ENCODE measurements at places on chromosomes 4 and X.

- DNase-seq, result no peak
Measured at GRCh38 chr4:80082693-80083092, 9.7 kb upstream of the ANTXR2 start.

- DNase-seq, result no peak
Measured at GRCh38 chrX:116111497-116111896, 59.0 kb upstream of the AGTR2 start.

DNA sequence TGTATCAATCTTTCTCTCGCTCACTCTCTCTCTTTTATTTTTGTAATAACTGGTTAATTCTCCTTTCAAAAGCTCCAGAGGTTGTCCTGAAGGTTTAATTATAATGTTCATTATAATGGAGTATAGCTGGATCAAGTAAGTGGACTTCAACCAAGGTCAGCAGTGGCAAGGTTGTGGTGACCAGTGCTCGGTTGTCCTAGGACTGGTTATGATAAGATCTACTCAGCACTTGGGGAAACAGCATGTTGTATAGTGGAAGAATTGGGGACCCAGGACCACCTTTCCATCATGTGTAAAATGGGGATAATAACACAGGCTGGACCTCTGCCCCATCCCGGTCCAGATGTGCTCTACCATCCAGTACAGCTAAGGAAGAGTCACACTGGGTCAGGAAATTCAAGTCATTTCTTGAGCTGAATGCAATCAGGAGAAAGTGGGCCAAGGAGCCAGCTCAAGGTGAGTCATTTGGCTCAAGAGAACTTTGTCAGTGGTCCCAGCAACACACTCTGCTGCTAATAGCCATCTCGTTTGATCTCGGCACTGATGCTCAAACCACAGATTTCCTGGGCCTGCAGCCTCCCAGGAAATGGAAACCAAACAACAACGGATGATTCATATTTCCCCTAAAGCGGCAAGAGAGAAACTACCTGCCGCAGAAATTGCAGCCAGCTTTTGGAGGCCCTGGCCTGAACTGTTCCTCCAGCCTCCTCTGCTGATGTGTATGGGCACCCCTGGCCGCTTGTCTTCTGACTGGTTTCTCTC, 123.6 kb upstream of the RBPJ start:
- DNase-seq, result no peak

GRCh38 chrX:41442824-41443550, 4.2 kb upstream of the NYX start:
- no peak for DNase-seq

DNA sequence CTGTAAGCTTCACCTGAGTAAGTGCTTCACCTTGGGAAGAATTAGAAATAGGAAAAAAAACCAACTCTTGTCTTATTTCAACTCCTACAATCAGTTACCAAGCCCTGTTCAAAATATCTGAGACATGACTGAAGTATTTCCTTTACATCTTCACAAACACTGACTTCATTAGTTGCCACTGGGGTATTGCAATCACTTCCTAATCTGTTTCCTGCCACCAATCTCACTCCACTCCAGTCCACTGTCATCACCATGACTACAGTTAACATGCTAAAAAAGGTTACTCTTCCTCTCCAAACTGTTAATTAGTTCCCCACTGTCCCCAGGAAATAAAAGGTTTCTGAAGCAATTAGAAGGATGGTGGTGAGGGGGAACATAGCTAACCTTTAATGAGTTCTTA, 3.3 kb upstream of the SUPT20HL1 start:
- no peak for DNase-seq

GRCh38 chrX:14997271-14997670, 124.0 kb downstream of the MOSPD2 start:
- DNase-seq, result no peak

- no peak for DNase-seq
Measured at GRCh38 chr4:7823416-7823824, 116.2 kb downstream of the AFAP1 start.

DNA sequence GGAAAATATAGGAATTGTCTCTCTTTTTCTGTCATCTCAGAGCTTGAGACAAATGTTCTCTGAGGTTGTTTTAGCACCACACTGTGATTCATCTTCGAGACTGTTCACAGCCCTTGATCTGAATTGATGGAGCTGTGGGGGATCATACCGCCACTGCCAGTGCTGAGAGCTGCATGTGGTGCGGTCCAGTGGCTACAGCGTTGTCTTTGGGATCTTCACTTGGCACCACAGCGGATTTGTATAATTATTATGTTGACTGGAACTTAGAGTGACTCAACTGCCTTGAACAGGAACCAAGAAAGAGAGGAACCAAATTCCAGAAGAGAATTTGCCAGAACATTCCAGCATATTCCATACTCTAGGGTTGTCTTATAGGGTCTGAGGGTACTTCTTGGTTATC, 29.1 kb downstream of the TBL1X start:
- no peak for DNase-seq

- no peak for DNase-seq
Measured at GRCh38 chrX:150934453-150934852, 36.0 kb upstream of the CD99L2 start.

GRCh38 chrX:38636949-38637819, 75.8 kb downstream of the TSPAN7 start:
- no peak for DNase-seq

DNA sequence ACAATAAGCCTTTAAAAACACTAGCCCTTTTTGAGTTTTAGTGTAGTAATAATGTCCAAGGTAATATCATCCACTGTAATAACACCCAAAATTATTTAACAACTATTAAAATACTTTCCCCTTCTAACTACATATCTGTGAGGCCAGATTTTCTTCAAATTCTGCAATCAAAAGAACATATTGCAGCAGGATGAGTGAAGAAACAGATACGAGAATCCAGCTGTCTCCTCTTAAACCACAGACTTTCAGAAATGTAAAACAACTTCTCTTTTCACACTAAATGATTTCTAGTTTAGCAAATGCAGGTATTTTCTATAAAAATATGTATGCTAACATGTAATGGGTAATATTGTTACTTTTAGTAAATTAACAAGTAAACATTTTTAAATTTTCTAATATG, 148.9 kb downstream of the PRDM5 start:
- no peak for DNase-seq

GRCh38 chr4:160567634-160568033, 1464.8 kb downstream of the RAPGEF2 start:
- DNase-seq, result no peak

DNA sequence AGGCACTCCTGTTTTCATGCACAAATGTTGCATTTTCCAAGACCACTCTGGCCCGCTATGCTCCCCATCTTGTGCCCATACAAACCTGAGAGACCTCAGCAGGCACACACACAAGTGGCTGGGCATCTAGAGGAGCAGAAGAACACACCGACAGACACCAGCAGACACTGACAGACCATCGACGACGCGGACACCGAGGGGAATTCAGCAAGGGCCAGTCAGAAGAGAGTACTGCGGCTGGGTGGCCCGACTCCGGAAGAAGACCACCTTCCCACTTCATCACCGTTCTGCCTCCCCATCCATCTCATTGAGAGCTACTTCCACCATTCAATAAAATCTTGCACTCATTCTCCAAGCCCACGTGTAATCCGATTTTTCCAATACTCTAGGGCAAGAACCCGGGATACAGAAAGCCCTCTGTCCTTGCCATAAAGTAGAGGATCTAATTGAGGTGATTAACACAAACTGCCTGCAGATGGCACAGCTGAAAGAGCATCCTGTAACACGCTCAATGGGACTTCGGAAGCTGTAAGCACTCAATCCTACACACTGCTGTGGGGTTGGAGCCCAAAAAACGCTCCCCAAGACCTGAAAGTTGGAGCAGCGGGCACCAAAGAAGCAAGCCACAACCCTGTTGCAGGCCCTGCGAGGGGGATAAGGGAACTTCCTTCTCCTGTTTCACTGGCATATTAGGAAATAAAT, 780.9 kb downstream of the ARAP2 start:
- no peak for DNase-seq

DNA sequence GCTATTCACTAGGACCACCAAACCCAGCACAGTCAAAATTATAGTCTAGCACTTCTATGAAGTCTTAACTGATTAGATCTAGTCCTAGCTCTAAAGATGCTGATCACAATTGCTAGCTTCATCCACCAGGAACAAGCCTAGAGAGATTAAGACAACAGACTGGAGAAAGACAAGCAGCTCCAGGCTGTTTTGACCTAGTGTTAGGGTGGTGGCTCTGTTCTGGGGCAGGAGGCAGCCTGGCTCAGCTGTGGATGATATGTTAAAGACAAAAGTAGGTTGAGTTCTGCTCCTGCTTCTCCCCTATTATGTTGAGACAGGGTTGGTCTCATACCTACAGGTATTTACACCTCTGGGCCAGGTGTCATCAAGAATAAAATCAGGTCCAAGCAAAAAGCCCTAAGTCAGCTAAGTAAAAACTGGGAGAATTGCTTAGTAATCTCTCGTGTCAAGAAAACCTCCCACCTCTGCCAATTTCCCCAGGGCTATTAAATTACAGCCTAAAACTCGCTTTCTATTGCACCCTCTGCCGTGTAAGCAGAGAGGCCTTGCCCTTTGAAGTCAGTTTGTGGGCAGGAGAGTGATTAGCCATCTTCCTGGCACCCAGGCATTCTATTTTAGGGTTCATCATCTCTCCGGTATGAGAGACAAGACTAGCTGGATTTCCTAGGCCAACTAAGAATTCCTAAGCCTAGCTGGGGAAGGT, 39.9 kb downstream of the RAB40AL start:
- DNase-seq, result no peak

DNA sequence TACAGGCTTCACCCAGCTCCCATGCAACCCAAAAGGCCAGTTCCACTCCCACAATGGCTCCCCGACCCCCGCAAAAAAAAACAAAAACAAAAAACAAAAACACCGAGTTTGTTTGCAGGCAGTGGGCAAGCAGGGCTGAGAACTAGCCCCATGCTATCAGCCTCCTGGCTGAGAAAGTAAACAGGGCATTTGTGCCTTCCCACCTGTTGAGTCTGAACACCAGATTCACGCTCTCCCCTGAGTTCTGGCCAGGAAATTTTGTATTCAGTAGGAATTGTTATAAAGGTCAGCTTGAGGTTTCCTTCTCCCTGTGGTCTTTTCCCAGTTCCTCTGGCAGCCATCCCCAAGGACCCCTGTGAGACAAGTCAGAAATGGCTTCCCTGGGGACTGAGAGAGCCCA, 1066.5 kb downstream of the GLUD2 start:
- no peak for DNase-seq

DNA sequence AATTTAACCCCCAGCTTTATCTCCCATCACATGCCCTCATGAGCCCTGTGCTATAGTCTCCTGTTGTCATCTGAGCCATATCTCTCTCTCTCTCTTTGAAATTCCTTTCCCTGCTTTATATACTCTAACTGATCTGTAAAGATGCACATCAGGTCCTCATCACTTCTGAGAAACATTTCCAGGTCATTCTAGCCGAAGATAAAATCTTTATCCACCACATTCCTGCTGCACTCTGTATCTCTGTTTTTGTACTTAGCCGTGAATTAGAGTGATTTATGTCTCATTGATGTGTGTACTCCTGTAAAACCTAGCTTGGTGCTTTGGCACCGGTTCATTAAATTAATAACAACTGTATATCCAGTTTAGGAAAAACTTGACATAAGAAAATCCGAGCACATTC, 113.2 kb downstream of the AFF2 start:
- DNase-seq, result no peak

DNA sequence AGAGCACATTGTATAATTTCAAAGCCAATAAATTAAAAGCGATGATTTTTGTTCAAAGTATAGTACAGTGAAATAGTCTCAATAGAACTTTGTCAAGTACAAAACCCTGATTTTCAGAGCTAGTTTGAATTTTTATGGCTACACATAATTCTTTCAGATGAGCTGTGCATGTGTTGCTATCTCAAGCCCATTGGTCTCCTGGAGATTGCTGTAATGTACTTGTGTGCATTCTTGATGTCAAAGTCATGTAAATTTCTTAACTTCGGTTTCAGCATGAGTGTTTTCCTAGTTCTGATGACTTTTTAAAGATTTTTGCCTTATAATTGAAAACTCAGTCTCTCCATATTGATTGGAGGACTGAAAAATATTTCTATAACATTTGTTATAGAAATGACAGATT, 200.8 kb downstream of the CEP135 start:
- no peak for DNase-seq

GRCh38 chrX:69919749-69920148, 130.0 kb downstream of the AWAT2 start:
- no peak for DNase-seq

- DNase-seq, result no peak
Measured at GRCh38 chr4:176499518-176499917, 179.8 kb downstream of the SPCS3 start.

- no peak for DNase-seq
Measured at GRCh38 chr4:147801820-147802219, 69.9 kb downstream of the ARHGAP10 start.

GRCh38 chr4:171042989-171043524, 770.1 kb upstream of the GALNTL6 start:
- DNase-seq, result no peak

DNA sequence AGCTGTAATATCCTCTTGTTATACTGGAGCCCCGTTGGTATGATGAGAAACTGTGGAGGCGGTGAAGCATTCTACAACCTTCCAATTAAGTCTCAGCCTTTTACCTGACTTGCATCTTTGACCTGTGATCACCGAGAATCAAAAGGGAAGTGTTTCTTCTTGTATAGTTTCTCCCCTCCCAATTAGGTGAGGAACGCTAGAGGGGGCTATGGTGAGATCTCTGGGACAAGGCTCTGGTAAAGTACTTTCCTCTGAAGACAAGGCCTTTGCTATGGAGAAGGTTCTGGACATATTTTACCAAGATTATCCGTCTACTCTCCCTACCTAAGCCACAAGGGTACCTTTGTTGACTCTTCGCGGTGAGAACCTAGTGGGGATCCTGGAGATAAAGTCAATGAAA, 111.3 kb downstream of the CBLL2 start:
- DNase-seq, result no peak

DNA sequence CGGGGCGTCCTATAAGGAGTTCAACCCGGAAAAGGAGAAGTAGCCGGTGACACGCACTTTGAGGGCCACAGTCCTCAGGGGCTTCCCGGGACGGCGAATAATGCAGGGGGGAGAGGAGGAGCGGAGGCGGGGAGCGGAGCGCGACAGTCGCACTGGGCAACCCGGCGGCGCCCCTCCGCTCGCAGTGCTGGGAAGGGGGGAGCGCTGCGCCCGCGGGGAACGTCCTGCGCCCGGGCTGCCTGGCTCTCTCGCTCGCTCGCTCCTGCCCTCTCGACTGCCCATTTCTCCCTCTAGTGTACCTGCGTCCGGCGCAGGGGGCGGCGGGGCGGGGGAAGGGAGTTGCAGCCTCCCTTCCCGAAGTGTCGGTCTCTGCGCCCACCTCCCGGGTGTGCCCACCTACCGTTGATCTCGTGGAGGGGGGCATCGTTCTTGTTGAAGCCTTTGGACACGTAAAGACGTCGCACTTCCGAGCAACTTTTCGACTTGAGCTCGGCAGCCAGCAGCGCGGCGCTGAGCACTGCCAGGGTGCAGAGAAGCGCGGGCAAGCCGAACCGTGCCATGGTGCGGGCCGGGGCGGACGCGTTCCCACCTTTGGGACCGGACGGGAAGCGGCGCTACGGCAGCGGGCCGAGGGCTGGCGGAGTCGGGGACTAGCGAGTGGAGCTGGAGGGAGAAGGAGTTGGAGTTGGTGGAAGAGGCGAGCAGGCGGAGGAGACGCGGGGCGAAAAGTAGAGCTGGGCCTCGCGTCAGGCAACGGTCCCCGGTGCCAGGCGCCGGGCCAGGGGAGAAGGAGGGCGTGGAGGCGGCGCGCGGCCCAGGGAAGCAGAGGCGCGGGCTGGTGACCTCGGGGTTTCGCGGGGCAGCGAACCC, 648 bp downstream of the GPC4 start:
- no peak for DNase-seq

- no peak for DNase-seq
Measured at GRCh38 chrX:107579956-107580355, 48.4 kb upstream of the PRPS1 start.

Data from SHP77 treated with DMSO at 0.1 percent for 48 hours (cell line).